ENCODE measurements at places on chromosomes 12 and 14.

- DNase-seq = no peak
These were observed 61.9 kb upstream of the PARP11 start for GRCh38 chr12:3935078-3935477.

GRCh38 chr12:12877781-12878455 is 13.4 kb upstream of the GPRC5A start:
- no peak for DNase-seq

DNA sequence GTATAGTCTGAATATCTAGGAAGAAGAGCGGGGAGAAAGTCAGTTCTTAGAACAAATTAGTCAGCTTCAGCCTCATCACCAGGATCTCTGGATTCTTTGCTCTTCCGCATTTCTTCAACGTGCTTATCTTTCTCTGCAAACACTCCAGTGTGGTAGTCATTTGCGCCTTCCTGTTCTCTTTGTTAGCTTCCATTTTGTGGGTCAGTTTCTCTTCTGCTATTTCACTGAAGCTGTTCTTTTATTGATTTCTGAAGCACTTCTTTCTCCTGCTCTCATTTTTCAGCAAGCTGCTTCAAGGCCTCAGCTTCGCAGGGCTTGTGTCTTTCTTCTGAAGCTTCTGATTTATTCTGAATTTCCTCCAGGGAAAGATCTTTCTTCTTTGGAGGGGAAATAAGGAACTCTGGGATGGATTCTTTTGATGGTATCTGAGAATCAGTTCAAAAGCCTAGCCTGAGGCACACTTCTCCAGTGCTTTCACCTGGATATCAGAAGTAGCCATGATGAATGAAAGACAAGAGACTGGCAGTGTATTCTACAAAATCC is 13.5 kb downstream of the AMN1 start:
- no peak for DNase-seq

GRCh38 chr12:79850610-79851299 is 84.1 kb downstream of the PPP1R12A start:
- DNase-seq = no peak

DNA sequence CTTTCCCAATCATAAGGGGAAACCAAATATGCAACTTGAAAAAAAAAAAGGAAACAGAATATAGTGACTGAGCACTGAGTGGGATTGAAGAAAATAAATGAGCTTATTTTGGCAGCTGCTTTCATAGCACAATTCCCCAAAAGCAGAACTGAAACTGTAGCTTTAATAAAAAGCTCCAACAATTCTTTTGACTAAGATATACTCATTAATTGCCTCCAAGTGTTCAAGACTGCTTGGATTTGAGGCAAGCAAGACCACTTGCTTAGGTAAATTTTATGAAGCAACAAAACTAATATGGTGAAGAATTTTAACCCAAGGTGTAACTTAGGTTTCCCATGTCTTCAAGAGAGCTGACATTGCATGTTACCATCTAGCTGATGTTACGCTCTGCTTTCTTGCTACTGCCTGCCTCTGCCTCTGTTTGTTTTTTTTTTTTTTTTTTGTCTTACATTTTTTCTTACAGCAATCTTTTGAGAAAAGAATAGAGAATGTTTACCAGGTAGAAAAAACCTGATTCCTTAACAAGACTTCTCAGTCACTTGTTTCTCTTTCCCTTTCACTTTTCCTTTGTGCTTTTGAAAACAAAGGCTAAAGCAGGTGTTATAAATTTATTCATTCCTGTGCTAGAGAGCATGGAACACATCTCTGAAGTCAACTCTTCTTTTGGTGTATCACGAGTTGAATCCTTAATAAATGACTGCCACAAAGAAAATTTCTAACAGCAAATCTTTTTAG is 134.4 kb downstream of the BCAT1 start:
- DNase-seq = no peak

- DNase-seq = peak; percentile 45
These were observed 811 bp upstream of the FBRSL1 start for GRCh38 chr12:132489078-132489601.

GRCh38 chr12:112822056-112822455 is 30.5 kb downstream of the RPH3A start:
- DNase-seq = no peak

DNA sequence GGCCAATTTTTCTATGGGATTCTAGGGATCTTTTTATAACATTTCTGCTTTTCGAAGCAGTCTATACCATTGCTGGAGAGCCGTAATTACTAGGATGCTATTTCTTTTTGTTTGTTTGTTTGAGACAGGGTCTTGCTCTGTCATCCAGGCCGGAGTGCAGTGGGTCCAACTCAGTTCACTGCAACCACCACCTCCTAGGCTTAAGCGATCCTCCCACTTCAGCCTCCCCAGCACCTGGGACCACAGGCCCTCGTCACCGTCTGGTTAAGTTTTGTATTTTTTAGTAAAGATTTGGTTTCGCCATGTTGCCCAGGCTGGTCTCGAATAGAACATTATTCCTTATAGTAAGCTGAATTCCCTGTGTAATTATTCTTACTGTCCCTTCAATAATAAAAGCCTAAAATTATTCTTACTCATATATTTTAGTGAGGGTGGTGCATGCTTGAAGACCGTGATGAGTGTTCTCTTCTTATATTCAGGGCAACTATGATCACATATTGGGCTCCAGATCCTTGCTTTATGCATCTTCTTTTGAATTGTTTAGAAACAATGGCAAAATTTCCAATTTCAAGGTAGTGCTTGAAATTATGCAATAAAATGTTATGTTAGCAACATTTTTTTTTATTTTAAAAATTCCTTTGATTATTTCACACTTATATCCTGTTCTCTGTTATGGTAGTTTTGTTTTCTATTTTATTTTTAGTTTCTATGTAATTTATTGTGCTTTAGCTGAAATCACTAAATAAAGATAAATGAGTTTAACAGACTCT is 66.2 kb downstream of the CRADD start:
- no peak for DNase-seq

GRCh38 chr14:99575043-99576023 is 28.7 kb downstream of the CCDC85C start:
- DNase-seq = no peak

DNA sequence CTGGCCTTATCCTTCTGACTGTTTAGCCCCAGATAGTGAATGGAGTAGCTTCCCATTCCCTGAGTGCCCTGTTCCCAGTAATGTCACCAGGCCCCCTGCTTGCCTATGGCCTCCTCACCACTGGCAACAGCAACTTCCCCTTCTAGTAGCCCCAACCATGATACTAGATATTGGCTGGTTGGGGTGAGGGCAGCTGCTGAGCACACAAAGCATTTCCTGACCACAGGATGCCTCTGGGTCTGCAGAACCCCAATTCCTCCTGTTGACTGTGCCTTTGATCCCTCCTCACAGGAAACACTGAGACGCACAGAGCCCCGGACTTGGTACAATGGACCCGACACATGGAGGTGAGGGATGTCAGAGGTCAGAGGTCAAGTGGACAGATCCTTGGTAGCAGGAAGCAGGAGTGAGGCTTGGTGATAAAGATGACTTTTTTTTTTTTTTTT is 597 bp downstream of the SOAT2 start:
- DNase-seq = no peak

GRCh38 chr14:53885136-53885640 is 71.4 kb downstream of the BMP4 start:
- DNase-seq = no peak

GRCh38 chr14:91041450-91041849 is 19.0 kb downstream of the RPS6KA5 start:
- no peak for DNase-seq

DNA sequence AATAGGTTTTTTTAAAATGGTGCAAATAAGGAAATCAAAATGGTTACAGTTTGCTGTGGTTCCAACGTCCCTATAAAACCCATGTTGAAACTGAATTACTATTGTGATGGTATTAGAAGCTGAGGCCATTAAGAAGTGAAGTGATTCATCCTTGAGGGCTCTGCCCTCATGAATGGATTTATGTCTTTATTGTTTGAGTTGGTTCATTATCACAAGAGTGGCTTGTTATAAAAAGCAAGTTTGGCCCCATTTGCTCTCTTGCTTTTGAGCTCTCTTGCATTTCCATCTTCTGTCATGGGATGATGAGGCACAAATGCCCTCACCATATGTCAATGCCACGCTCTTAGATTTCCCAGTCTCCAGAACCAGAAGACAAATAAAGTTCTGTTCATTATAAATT is 62.3 kb downstream of the PRKD1 start:
- DNase-seq = no peak

DNA sequence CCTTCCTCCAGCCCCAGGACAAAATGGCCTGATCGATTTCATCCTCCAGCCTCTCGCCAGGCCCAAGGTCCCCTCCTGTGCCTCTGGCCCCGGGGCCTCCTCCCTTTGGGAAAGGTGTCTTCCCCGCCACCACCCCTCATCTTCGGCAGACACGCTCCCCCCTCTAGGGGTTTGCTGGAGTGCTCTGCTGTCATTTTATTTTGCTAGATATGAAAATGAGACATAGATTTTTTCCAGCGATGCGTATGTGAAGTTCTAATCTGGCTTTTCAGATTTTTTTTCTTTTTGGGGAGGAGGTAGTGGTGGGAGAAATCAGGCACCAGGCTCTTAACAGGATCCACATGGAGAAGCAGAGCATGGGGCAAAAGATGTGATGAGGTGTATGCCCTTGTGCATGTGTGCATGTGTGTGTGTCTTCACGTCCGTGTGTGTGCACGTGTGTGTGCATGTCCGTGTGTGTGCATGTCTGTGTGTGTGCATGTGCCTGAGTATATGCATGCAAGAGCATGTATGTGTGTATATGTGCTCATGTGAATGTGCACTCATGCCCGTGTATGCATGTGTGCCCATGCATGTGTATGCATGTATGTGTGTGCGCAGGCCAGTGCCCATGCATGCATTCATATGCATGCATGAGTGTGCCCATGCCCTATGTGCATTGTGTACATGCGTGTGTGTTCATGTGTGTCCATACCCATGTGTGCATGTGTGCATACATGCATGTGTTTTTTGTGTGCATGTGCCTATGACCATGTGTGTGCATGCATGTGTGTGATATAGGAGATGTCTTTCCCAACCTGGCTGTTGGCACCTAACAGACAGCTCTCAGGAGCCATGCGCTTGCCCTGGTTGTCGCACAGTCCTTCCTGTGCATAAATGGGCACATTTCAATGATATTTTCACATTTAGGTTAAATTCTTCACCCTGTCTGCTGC is 203.0 kb downstream of the RBM19 start:
- no peak for DNase-seq

DNA sequence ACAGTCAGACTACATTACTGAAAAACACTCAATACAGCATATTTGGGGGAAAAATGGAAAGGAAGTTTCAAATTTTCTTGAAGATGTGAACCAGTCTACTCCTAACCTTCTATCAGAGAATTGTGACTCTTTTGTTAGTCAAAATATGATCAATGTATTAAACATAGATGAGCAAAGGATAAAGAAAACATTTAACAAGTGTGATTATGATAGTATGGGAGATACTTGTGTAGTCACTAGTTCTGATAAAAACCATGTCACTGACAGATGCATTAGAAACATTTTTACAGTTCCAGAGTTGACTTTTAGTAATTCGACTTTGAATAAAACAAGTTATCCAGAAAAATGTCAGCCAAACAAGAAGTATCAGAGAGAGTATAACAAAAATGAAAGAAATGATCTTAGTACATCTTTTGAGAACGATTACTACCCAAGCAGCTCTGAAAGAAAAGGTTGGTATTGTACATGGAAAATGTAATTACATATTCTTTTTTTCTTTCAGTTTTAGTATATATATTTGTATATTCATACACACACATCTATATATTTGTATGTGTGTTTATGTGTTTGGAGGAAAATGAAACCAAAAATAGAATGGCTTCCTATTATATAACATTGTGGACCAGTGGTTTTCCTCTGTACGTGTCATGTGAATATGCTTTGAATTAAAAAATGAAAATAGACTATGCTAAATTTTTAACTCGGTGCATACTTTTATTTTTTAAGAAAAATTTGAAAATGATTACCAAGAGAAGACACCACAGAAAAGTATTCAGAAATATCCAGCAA is 63.3 kb upstream of the ABCD2 start:
- DNase-seq = no peak

DNA sequence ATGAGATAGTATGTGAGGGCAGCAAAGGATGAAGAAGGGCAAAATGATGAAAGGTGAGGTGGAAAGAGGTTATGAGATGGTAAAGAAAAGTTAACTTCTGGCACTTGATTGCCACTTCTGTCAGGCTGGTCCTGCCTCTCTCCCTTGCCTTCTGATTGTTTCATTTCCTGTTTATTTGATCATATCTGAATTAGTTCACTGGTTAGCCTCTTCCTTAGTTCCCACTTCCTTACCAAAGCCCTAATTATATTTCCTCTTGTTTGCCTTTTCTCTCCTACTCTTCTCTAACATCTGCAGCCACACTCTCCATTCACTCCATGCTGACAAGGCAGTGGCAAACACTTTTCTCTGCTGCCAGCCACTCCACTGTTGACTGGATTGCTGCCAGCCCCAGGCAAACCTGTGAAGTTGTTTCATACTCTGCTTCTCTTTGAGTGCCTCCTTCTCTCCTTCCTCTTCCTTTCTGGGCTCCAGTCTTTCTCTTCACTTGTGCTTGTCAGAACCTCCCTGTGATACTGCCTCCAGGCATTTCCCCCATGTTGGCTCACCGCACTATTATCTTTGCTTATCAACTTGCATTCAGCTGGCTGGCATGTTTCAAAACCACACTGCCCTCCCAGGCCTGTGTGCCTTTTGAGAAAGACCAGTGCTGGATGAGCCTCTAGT is 8.1 kb downstream of the PNP start:
- DNase-seq = no peak

- DNase-seq = no peak
These were observed 48.9 kb downstream of the TRAF3 start for GRCh38 chr14:102826161-102826560.

GRCh38 chr12:110175201-110175600 is 51.0 kb downstream of the IFT81 start:
- DNase-seq = no peak

GRCh38 chr12:128312661-128313060 is 45.7 kb downstream of the TMEM132C start:
- no peak for DNase-seq

DNA sequence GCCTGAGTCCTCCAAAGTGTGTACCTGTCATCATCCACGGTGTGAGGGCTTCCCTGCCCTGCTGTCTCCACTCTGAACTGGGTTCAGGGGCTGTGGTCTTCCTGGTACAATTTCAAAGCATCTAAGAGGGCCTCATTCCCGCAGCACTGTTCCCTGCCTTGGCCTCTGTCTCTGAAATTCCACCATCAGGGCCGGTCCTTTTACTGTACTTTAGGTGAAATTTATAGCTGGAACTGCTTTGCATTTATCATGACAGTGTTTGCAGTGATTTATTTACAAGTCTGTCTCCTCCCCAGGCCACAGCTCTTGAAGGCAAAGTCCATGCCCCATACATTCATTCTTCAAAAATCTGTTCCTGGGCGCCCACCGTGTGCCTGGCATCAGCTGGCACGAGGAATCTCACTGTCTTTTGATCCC is 36.9 kb upstream of the NCOR2 start:
- no peak for DNase-seq

DNA sequence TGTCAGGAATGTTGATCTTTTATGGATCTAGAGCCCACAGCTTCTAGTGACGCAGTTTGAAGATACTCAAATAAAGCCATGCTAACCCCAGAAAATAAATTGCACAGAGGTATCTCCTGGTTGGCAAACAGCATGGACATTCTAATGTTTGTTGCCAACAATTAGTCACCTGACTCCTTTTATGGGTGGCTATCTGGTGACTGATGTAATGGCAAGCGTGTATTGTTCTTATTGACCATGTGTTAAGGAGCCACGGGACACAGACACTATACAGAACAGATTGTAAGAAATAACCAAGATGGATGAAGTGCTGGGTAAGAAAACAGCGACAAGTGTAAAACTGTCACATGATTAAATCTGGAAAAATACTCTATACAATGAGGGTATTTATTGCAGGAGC is 401.3 kb upstream of the PDE3A start:
- no peak for DNase-seq

GRCh38 chr14:102540315-102541028 is 30.9 kb upstream of the ANKRD9 start:
- no peak for DNase-seq

All from activated gamma-delta T cell treated with anti-CD3 and anti-CD28 coated beads, Interleukin-2, amount 50 U/mL, for 16 hours (primary cell).